ENCODE measurements at places on chromosomes 6 and 20.
A peak's percentile ranks its signal among the peaks of the same experiment; 100 is the strongest.

- no peak for DNase-seq
Observed at GRCh38 chr6:135256866-135257265, 75.8 kb downstream of the MYB start.

DNA sequence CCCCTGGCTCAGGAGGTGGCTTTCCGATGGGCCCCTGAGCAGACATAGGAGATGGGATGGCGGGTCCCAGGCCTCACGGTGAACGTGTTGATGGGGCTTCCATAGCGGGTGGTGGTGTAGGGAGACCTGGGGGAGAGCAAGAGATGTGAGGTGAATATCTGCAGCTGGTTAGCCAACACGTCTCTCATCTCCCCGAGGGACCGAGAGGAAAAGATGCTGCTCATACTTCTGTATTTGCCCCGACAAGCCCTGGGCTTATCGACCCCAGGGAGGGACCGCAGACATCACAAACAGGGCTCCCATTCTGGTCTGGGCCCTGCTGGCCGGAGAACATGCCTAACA, 38.7 kb downstream of the C6orf132 start:
- DNase-seq = no peak

- no peak for DNase-seq
Observed at GRCh38 chr20:43981540-43981939, 66.9 kb downstream of the TOX2 start.

DNA sequence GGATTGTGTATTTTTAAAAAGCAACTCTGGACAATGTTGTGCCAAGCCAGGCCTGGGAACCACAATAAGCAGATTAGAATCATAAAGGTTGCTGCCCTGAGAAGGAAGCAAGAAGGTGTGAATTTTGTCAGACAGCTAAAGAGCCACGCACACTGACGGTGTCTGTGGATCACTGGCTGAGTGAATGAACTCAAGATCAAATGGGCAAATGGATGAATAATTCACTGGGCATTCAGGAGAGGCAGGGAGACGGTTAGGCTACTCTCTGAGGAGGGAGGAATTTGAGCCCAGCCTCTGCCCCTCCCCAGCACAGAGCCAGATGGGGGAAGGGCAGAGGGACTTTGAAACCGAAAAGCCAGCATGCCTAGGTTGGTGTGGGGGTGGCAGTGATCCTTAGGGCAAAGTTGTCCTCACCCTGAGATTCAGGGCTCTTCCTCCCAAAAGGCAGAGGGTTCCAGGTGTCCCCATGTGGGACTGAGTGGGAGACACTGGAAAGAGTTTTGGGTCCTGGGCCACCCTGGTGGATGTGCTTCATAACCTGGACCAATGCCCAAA, 19.5 kb upstream of the SLC22A7 start:
- DNase-seq = no peak

DNA sequence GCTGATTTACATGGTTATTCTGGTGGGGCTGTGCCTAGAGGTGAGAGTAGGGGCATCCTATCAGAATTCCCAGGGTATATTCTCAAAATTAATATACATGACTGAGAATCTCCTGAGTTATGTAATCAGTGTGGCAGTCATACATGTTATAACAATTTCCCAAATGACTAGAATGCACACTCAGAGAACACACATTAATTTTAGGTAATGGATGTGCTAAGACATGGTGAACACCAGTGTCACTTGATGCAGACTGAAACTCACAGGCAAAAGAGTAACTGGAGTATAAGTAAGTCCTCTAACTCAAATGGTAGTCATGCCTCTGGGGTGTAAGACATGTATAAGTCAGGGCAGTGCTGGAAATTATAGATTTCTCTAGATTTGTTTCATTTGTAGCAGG, 1198.4 kb upstream of the CITED2 start:
- no peak for DNase-seq

DNA sequence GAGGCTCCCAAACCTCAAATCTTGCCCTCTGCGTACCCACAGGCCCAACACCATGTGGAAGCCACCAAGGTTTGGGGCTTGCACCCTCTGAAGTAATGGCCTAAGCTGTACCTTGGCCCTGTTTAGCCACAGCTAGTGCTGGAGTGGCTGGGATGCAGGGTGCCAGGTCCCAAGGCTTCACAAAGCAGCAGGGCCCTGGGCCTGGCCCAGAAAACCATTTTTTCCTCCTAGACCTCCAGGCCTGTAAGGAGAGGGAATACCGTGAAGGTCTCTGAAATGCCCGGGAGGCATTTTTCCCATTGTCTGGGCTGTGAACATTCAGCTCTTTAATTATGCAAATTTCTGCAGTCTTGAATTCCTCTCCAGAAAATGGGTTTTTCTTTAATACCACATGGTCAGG, 223.7 kb upstream of the CCN2 start:
- DNase-seq = no peak

GRCh38 chr6:127198549-127198948, 68.1 kb upstream of the RNF146 start:
- DNase-seq = no peak

GRCh38 chr20:22690616-22691179, 106.3 kb upstream of the FOXA2 start:
- no peak for DNase-seq

DNA sequence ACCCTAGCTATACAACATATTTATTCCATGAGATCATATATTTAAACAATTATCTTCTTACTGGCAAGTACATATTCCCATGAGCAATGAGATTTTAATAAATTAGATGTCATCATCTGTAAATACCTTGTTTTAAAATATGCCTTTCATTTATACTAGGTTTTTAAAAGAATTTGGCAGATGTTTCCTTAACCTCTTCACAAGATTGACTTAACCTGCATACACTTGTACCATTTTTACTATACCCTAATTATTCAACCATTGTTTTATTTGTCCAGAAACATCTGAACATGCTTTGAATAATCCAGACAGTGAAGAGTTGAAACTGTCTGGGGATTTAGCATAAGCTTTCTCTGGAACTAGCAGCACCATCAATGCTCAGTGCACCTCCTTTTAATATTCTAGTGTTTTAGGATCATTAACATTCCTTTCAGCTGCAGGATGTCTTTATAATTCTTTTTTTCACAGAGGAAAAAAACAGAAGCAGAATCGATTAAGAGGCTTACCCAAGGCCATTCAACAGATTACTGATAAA, 188.0 kb upstream of the TENT5A start:
- DNase-seq = no peak

DNA sequence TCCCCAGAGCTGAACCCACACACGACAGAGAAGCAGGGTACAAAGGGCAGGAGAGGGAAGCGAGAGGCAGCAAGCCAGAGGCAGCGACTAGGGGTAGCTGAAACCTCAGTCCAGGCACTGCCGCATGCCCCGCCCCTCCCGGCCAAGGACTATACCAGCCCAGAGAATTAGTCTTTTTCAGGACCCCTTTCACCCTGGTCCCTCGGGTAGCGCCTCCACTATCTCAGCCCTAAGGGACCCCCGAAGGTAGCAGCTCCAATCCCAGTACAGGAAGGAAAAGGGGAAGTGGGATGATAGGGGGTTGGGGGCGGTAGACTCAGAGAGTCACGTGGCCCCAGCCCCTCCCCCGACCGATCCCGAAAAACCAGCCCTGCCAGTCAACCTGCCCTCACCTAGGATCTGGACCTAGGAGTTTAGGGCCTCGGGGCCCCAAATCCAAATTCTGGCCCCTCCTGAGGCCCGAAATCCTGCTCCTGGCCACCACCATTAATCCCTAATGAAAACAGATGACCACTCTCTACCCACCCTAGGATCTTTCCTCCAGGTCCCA, 1.3 kb downstream of the RGL2 start:
- DNase-seq = no peak

GRCh38 chr20:550611-551010, 7.0 kb upstream of the CSNK2A1 start:
- no peak for DNase-seq

DNA sequence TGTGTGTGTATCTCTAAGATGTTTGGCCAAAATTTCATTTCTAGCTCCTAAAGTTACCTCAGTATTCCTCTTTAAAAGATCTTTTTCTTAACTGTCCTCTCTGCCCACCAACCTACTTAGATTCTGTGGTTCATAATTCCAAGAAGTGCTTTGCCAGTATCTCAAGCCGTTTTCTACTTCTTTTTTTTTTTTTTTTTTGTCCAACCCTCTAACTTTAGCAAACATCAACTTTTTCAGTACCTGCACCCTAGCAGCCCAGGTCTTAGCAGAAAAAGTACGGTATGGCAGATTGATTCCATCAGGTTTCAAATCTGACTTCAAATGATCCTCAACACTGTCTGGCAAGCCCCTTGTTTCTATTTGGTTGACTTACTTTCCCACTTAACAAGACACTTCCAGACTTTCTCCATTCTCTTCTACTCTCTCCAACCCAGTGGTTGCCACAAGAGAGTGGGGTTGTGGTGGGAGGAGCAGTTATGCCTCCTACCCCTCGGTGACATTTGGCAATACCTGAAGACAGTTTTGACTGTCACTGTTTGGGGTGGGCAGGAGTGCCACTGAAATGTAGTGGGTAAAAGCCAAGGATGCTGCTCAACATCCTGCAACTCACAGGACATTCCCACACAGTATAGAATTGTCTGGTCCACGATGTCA, 10.8 kb upstream of the MAN1A1 start:
- no peak for DNase-seq

GRCh38 chr6:14464716-14465115, 347.1 kb downstream of the CD83 start:
- no peak for DNase-seq

DNA sequence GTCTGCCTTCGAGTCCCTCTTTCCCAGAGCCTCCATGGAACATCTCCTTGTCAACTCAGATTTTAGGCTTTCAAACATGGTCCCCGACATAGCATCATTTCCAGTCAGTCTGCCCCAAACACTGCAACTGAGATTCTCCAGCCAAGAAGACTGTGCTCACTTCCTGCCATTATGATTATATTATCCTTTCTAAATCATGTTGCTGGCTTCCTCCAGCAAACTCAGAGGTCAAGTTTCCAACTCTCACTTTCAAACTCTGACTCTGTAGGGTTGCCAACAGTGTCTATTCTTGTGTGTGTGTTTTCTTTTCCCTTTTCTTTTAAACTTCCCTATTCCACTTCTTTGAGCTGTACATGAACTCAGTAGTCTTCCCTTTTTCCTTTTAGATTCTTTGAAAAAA, 61.2 kb upstream of the TRAF3IP2 start:
- DNase-seq = no peak

GRCh38 chr6:89138173-89138572, 7.7 kb upstream of the PM20D2 start:
- DNase-seq = no peak

GRCh38 chr6:12653486-12653885, 63.1 kb upstream of the PHACTR1 start:
- DNase-seq = no peak

DNA sequence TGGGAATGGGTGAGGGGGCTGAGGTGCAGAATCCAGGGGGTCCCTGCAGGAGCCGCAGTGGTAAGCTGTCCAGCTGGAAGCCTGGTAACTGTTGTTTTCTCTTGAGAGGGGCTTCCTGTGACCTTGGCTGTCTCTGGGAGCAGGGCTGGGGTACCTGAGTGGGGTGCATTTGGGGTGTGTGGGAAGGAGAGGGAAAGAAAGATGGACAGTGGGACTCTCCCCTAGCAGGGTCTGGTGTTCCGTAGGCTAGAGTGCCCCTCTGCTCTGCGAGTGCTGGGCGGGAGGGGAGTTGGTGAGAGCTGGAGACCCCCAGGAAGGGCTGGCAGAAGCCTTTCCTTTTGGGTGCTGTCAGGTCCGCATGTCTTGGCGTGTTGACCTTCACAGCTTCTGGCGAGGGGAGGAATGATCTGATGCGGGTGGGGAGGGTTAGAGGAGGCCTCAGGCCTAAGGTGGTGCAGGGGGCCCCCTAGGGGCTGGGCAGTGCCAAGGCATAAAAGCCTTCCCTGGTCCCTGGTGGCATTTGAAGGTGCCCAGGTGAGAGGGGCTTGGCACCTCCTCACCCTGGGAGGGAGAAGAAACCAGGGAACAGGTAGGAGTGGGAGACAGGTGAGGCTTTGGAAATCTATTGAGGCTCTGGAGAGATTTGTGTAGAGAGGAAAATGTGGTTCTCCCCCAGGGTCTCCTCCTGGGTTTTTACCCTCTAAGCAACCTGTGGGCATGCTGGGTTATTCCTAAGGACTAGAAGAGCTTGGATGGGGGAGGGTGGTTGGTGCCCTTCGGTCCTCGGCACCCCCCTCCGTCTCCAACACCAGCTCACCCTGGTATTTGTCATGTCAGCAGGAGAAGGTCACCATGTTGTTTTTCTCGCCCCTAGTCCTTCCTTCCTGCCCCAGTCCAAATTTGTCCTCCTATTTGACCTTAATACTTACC, 3.3 kb downstream of the VEGFA start:
- DNase-seq = peak; percentile 29

- no peak for DNase-seq
Observed at GRCh38 chr20:15220778-15221565, 883.6 kb upstream of the FLRT3 start.

- DNase-seq = no peak
Observed at GRCh38 chr6:148700741-148701311, 46.0 kb upstream of the UST start.

- DNase-seq = no peak
Observed at GRCh38 chr20:2692886-2693285, 306 bp downstream of the EBF4 start.

GRCh38 chr6:157954150-157955117, 27.2 kb upstream of the SYNJ2 start:
- DNase-seq = peak; percentile 56

- no peak for DNase-seq
Observed at GRCh38 chr20:59664421-59664941, 60.1 kb downstream of the PHACTR3 start.

- DNase-seq = no peak
Observed at GRCh38 chr20:42338294-42339201, 720.4 kb upstream of the CHD6 start.

GRCh38 chr6:72952808-72953630, 272.3 kb downstream of the KHDC1L start:
- DNase-seq = no peak

GRCh38 chr6:105209950-105210706, 30.3 kb upstream of the POPDC3 start:
- no peak for DNase-seq

- DNase-seq = no peak
Observed at GRCh38 chr20:35849706-35850105, 77.9 kb downstream of the PHF20 start.

GRCh38 chr6:152078804-152079203, 271.3 kb downstream of the ESR1 start:
- DNase-seq = no peak
